ENCODE measurements at places on chromosomes 3 and 15.

- DNase-seq, result no peak
Measured at GRCh38 chr3:145906755-145907154, 254.2 kb downstream of the PLOD2 start.

GRCh38 chr3:55875113-55875512 is 388.0 kb upstream of the WNT5A start:
- DNase-seq, result no peak

- DNase-seq, result no peak
Measured at GRCh38 chr15:75662823-75663519, 15.3 kb downstream of the SNX33 start.

DNA sequence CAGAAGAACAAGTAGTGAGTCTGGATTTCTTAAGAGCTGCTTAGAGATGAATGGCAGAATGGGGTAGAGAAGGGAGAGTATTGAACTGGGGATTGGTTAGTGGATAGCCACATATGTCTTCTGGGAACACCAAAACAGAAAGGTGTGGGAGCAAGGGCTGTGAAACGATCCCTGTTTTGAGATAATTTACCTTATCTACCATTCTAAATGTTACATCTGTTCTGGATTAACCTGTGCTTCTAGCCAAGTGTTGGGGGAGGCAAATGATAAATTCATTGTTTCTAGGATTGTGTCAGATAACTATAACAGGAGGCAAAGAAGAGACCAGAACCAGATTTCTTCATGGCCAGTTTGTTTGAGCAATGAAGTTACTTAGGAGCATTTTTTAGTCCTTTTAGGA is 8.4 kb downstream of the NR1D2 start:
- DNase-seq, result peak; percentile 81

- peak; percentile 79 for DNase-seq
Measured at GRCh38 chr3:115403786-115404185, 219.5 kb upstream of the GAP43 start.

DNA sequence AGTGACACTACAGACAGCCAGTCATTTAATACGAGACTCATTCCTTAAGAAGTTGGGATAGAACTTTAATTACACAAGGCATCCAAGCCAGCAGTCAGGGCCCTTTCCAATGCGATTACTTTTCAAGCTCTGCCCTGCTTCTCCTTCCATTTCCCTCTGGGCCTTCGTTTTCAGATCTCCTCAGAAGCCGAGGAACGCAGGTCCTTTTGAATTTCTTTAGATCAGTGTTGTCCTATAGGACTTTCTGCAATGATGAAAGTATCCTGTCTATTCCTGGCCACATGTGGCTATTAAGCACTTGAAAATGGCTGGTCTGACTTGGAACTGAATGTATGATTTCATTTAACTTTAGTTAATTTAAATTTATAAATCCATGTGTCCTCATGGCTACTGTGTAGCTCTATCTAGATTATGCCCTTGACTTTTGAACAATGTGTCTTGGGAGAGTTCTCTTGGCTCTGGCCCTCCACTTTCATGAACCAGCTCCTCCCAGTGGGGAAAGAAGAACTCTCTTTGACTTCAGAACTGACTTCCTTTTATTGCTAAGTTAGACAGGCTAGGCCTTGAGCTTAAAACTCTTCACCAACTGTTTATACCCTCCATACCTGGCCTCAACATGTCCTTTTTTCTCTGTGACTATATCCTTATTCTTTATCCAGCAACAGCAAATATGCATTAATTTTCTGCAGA is 22.6 kb downstream of the TGFBR2 start:
- peak; percentile 53 for DNase-seq

DNA sequence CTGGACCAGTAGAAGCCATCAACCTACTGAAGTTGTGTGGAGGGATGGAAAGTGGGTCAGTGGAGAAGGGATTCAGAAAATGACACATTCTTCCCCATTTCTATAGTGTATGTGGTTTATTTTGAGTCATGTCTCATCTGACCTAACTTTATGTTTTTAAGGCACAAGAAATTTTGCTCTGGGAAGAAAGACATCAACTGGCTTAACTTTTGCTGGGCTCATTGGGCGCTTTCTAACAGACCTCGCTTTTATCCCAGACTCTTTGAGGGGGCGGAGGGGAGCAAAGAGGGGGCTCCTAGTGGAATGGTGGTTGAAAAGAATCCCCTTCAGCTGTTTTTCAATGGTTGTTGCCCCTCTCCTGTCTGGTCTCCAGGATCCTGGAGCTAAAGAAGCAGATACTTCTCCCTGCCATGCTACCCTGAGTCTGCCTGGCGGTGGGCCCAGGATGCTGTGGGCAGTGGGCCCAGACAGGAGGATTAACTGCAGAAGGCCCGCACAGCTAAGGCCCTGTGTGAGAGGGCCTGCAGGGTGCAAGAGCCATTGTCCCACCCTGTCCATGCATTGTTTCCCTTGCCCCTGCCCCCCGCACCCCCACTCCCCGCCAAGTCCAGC is 14.5 kb downstream of the CSRNP1 start:
- no peak for DNase-seq

DNA sequence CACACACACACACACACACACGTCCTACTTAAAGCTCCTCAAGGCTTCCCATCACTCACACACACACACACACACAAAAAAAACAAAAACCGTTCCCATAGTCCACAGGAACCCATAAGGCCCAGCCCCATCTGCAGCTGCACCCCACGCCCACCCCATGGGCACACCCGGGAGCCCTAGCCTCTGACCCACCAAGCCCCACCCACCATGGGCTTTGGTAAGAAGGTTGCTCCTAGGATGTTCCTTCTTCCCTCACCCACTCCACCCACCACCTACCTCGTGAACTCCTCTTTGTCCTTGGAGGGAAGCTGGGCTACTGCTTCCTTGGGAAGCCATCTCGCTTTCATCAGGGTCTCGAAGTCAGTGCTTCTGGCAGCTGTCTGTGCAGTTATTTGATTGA is 115.1 kb downstream of the TPRA1 start:
- DNase-seq, result no peak

GRCh38 chr15:100651253-100651652 is 48.9 kb downstream of the ASB7 start:
- no peak for DNase-seq

- DNase-seq, result no peak
Measured at GRCh38 chr15:64643685-64644084, 131.7 kb downstream of the RBPMS2 start.

DNA sequence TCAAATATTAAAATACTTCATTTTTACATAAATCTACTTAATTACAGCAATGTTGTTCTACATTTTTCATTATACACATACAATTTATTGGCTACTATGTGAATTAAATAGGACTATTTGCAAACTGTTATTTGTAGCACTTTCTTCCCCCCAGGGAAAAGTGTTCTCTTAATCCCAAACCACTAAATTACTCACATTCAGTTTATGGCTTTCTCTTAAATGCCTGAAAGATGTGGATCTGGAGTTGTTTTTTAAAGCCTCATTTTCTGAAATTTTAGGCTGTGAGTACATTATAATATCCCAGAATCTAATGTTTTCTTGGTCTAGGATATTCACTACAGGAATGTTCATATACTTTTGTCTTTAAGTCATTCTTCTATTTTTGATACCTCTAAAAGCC is 32.7 kb downstream of the PRTG start:
- DNase-seq, result no peak

- DNase-seq, result no peak
Measured at GRCh38 chr15:93288728-93289294, 199.8 kb upstream of the RGMA start.

DNA sequence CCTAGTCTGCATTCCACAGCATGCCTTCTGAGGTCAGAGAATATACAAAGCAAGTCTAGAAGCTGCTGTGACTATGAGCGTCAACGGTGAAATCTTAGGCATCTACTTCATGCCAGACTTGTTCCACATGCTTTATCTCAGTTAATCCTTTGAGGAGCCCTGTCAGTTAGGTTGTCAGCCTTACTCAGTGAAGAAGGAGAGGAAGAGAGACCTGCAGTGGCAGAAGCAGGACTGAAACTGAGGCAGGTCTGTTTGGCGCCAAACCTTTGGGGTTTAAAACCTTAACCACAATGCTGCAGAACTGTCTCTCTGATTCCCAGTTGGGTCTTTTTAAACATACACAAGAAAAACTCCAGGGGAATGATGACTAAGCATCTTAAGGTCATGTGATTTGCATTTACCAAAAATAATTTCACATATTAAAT is 139.0 kb upstream of the LIPC start:
- DNase-seq, result no peak

DNA sequence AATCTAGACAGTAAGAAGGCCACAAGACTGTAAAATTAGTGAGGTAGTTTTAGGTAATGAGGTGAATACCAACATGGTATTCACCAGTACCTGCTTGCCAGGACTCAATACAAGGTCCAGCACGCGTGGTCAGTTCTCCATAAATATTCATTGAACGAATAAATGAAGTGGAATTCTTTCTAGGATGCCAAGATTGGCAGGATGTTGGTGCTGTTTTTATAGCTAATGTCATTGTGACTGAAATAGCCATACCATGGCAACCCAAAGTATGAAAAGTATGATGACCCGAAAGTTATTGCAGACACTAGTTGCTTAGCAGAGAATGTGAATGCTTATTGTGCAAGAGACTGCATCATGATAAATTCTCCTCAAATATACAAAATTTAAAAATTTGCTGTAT is 307.2 kb downstream of the KCNH8 start:
- no peak for DNase-seq

GRCh38 chr15:81331600-81331999 is 7.7 kb upstream of the STARD5 start:
- no peak for DNase-seq

DNA sequence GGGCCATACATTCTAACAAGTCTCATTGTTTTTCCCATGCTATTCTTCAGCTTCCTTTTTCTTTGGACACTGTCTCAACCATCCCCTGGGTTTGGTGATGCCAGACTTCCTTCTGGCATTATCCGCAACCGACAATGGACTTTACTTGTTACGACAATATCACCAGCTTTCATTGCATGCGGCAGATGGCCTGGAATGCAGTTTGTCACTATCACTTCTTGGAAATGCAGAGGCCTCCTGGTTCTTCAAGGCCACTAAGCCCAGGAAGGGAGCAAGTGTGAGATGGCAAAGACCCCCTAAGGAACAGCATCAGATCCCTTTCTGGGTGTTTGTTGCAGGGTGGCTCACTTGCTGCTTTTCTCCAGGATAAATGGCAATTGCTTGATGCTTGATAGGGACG is 128.6 kb downstream of the PTPRG start:
- DNase-seq, result peak; percentile 93

GRCh38 chr3:182243625-182244024 is 531.9 kb downstream of the SOX2 start:
- no peak for DNase-seq

DNA sequence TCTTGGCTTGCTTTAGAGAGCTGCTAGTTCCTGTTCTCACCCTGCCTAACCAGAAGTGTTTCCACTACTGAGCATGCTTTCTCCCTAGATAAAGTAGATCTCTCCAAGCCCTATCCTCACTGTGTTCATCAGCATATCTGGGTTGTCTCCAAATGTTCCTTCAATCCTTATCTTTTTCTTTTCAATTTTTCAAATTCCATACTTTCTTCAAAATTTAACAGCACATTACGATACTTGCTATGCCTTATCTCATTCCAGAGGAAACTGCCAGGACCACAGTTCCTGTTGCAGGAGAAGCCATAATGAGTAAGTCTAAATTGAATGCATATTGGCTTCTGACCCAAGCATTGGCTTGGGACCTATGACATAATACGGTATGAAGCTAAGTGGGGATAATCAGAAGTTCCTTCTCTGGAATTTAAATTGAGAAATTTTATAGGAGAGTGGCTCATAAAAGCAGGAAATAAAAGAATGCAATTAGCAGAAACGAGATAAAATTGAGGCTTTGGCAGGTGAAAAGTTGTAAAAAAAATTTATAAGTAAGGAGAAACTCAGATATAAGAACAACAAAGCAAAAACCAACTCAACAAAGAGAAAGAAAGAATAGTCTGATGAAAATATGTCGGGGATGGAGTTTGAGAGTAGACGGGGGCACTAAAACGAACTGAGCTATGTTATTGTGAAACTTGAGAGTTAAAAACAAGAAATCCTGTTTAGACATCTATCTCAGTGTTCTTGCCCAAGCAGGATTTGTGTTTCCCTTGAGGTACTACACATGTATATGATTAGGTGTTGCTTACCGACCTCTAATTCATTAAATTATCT is 631.7 kb upstream of the CCDC54 start:
- peak; percentile 21 for DNase-seq
